Glutamatergic neuron (in vitro differentiated cells): ENCODE measurements at places on chromosomes 7 and 10. TPM values are rescaled to one million over a fixed set of nuclear protein-coding genes. Genes with fewer than 3 reads are reported as not detected.

The SLC29A4 gene
- total RNA-seq, result 30.5 TPM

The GNAI1 gene
- 61.9 TPM for total RNA-seq

The ATG9B gene
- 9.4 TPM for total RNA-seq

The NPSR1 gene
- not detected for total RNA-seq

The PPP1R9A gene
- total RNA-seq, result 14.7 TPM

The HOXA9 gene
- not detected for total RNA-seq

The HACD1 gene
- total RNA-seq, result 5.4 TPM

The COL1A2 gene
- total RNA-seq, result 6.8 TPM

The SYNPO2L gene
- 0.42 TPM for total RNA-seq

The LRRN3 gene
- total RNA-seq, result 6.3 TPM

The OR2A12 gene
- not detected for total RNA-seq
